ENCODE measurements at places on chromosomes 3 and 15.

DNA sequence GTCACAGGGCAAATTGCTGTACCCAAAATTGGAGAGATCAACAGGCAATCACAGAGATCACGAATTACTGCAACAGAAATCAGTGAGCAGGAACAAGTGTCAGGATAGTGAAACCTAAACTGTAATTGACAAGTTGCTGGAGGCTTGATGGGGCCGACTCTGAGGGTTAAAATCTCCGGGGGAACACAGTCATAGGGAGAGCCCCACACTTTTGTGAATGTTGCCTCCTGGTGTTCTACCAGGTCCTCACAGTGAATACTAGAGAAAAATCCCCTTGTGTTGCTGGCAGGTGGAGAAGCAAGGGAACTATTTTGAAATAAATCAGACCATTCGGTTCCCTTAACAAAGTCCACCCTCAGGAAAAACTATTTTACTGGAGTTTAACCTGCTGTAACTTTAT is 697.5 kb upstream of the CBLB start:
- no peak for DNase-seq

DNA sequence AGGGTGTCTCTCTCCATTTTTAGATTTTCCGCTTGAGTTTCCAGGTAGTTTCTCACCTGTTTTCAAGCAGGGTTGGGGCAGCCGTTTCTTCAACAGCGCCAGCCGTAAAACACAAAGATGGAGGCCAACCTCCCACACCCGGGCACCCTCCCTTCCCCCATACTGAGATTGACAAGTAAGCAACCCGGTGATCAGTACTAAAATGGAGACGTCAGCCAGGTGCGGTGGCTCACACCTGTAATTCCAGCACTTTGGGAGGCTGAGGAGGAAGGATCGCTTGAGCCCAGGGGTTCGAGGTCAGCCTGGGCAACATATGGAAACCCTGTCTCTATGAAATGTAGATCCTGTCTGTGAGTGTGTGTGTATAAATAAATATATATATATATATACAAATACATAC is 903 bp upstream of the ZSCAN2 start:
- DNase-seq = no peak

- DNase-seq = no peak
These were observed 25.6 kb upstream of the ZNF774 start for GRCh38 chr15:90326441-90326840.

- DNase-seq = no peak
These were observed 14.8 kb downstream of the EXD1 start for GRCh38 chr15:41215708-41216107.

GRCh38 chr15:27933562-27933961 is 165.6 kb downstream of the OCA2 start:
- DNase-seq = no peak

DNA sequence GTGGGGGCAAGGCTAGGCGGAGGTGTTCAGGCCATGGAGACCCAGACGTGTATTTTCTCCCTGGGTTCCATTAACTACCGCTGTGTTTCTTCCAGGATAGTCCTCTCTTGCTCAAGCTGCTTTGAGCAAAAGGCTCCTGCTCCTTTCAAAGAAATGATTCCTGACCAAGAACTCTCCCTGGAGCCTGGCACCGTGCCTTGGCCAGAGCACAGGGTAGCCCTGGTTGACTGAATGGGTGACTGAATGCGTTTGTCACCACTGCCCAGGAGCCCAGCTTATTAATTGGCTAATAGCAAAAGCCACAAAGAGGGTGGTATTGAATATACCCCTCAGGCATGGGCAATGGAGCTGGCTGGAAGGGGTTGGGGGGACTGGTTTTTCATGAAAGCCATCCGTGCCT is 13.9 kb downstream of the RASGRF1 start:
- DNase-seq = no peak

- no peak for DNase-seq
These were observed 88.4 kb upstream of the PLSCR4 start for GRCh38 chr3:146339349-146339748.

DNA sequence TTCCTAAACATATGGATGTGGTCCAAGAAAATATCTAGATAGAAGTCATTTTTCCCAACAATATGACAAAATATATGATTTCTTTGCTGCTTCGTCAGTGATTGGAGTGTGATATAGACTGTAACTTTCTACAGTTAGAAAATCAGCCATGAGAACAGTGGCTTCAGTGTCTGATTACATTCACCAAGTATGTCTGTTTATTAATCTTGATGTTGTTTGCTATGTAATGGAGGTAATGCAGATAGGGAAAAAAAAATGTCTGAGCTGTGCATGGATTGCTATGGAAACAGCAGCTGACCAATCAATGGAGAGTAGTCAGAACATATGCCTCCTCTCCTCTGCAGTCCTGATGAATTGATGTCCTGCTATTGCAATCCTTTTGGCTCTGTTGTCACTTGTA is 72.3 kb upstream of the GAP43 start:
- no peak for DNase-seq

All from NCI-H187 (cell line).